Dorsolateral prefrontal cortex (tissue), 122 donors: ENCODE measurements at places on chromosomes 4 and X.

DNA sequence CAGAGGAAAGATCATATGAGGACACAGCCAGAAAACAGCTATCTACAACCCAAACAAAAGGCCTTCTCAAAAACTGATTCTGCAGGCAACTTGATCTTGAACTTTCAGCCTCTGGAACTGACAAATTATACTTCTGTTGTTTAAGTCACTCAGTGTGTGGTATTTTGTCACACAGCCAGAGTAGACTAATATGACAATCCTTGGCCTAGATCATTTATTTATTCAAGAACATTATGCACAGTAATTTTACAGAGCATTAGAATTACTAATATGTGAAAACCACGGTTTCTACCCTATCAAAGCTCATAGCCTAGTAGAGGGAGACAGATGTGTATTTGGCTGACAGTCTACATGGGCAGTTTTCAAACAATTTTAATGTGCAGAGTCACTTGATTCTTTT, 167.8 kb upstream of the PCDH18 start:
- DNase-seq, result no peak

DNA sequence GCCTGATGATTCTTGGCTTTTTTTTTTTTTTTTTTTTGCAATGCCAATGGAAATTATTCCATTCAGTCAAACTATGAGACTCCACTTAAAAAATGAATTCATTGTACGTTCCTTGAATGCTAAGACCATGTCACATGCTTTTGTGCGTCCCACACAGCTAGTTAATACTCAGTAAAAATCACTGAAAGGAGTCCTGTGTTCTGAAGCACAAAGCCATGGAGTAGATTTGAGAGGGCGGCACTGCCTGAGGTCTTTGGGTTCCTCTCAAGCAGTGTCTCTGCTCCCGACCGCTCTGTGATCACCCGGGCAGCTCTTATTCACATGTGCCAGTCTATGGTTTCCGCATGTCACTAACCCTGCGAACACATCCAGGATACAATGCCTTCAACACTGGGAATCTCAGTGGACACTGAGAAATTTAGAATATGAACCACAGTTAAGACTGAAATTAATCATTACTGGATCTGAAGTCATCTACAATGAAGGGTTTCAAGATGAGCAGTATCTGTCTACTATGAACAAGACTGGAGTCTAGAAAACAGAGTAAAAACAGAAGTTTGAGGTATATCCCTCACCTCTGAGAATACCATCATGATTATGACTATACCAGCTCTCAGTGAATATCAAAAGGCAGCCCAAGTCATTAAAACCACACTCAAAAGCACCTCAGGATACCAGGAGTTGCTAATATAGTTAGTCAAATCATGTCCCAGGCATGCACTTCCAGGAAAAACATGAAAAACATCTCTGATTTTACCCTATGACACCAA, 193.0 kb downstream of the MGST2 start:
- no peak for DNase-seq

DNA sequence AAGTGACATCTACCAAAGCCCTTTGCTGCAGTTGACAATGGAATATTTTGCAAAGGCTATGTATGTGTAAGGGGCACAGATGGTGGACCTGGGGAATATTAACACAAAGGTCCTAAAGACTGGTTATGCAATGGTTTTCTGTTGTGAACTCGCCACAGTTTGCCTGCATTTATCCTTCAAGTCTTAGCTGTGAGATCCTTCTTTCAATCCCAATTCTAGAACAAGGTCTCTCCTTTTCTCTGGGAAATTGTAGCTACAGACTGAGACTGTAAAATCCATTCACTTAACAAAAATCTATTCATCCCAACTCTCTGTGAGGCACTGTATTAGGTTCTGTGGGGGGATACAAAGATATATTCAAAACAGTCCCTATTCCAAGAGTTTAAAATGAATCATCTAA, 250.4 kb downstream of the GPM6A start:
- DNase-seq, result no peak

- DNase-seq, result no peak
Observed at GRCh38 chr4:55033296-55033695, 92.1 kb downstream of the KDR start.

- no peak for DNase-seq
Observed at GRCh38 chr4:85762529-85762871, 287.6 kb downstream of the ARHGAP24 start.
